ENCODE measurements at places on chromosomes 2 and 18.

DNA sequence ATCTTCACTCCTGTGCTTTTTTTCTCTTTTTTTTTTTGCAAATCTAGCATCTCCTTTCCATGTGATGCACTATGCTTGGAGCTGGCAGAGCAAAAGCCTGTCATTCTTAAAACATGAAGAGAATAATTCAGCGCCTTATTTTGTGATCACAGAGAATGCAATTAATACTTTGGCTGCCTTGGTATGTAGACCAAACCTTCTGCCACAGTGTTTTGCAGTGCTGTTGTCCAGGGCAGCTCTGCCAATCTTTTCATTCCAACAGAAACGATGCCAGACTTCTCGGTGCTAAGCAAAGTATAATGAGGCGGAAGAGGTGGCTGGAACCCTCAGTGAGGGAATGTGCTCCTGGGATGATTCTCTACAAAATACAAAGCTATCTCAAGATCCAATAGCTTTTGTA lies 25.6 kb downstream of the BCL2 start:
- no peak for DNase-seq

GRCh38 chr18:41594582-41594981 lies 360.5 kb upstream of the PIK3C3 start:
- no peak for DNase-seq

GRCh38 chr2:130371723-130372054 lies 15.8 kb downstream of the PTPN18 start:
- no peak for DNase-seq

- DNase-seq, result no peak
These were observed 17.6 kb downstream of the CDC42EP3 start for GRCh38 chr2:37653805-37654378.

- DNase-seq, result no peak
These were observed 47.2 kb downstream of the MEP1B start for GRCh38 chr18:32237049-32237448.

- no peak for DNase-seq
These were observed 232.0 kb upstream of the NETO1 start for GRCh38 chr18:73099759-73100158.

- DNase-seq, result no peak
These were observed 36.0 kb upstream of the TTC27 start for GRCh38 chr2:32591669-32592463.

GRCh38 chr2:174595891-174596397 lies 1.7 kb downstream of the WIPF1 start:
- DNase-seq, result no peak

- DNase-seq, result no peak
These were observed 1383.5 kb downstream of the DPP10 start for GRCh38 chr2:115825912-115826311.

DNA sequence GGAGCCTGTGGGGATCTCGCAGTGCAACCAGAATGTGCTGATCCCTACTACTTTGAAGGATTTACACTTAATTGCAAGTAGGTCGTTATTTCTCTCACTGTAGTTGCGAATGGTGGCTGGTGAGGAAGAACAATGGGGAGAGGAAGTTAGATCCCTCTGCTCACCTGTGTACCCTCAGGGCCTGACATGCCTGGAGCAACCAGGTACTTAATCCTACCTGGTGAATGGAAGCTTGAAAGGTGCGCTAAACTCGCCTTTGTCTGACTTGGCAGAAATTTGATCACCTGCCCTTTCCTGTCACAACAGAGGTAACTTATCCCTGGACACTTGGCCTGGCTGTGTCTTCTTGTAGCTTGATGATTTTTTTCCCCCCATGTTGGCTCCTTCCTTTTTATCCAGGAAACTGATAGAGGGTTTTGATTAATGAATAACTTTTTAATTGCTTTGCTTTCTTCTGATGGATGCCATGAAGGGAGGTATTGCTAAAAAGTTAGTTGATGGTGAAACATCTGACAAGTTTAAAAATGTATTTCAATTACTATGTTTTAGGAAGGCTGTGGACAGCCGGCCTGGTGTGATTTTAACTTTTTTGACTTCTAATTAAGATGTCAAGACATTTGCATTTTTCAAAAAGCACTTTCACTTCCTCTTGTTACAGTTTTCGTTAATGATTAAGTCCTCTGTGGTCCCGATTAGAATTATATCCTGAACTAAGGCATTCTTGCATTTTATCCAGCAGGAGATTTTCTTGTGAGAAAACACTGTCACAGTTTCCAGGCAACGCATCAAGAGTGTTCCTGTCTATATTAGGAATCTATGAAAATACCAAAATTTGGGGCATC lies 9.2 kb downstream of the SGPP2 start:
- DNase-seq, result no peak

GRCh38 chr2:37499113-37499512 lies 154.7 kb downstream of the QPCT start:
- DNase-seq, result no peak

Data from activated T-helper 9 cell treated with anti-CD3 and anti-CD28 coated beads, Interleukin-2, amount 50 U/mL, for 16 hours (primary cell).